ENCODE measurements at places on chromosomes 1 and 21. TPM values are rescaled to one million over a fixed set of nuclear protein-coding genes. Genes with fewer than 3 reads are reported as not detected.

Gene EDARADD
- 4.5 TPM for total RNA-seq

Gene ITSN1
- total RNA-seq = 7.3 TPM

Gene LENEP
- total RNA-seq = 0.79 TPM

Gene TENT5C
- total RNA-seq = 6.0 TPM

Gene RYR2
- 0.04 TPM for total RNA-seq

DNA sequence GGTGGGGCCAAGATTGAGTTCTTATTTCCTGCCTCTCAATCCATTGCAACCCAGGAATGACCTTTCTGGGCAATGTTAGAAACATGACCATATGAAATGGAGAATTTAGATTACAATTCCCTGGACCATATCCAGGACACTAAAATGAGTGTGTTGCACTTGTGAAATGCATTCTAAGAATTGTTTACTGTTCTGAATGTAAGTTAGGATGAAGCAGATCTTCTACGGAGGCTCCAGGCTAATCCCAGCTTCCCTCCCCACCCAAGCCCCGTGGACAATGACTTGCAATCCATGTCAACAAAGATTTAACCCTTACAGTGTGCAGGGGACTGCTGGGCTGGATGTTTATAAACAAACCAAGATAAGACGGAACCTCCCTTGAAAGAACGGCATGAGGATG, 31.7 kb upstream of the HAO2 start:
- no peak for DNase-seq

DNA sequence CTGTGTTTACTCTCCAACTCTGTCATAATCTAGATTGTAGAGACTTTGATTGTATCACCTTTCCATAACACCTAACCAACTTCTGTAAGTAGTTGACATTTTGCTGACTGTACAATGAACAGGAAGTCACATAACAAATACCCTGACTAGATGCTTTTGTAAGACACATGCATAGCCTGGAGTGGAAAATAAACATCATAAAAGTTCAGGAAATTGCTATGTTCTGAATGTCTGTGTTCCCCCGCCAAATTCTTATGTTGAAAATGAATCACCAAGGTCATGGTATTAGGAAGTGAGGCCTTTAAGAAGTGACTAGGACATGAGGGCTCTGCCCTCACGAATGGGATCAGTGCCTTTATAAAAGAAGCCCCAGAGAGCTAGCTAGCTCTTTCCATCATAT, 40.4 kb upstream of the ZSWIM5 start:
- peak; percentile 24 for DNase-seq

GRCh38 chr21:45011911-45012661, 62.3 kb upstream of the ADARB1 start:
- peak; percentile 1 for DNase-seq

GRCh38 chr1:161111527-161111926, 6.3 kb downstream of the PFDN2 start:
- DNase-seq = no peak
